ENCODE measurements at places on chromosomes 3 and 15.

GRCh38 chr3:25587094-25587493, 77.6 kb downstream of the TOP2B start:
- DNase-seq: no peak

- DNase-seq: no peak
These were observed 208.1 kb downstream of the RBMS3 start for GRCh38 chr3:29488922-29489321.

- no peak for DNase-seq
These were observed 11.9 kb downstream of the ABI3BP start for GRCh38 chr3:100981164-100981911.

DNA sequence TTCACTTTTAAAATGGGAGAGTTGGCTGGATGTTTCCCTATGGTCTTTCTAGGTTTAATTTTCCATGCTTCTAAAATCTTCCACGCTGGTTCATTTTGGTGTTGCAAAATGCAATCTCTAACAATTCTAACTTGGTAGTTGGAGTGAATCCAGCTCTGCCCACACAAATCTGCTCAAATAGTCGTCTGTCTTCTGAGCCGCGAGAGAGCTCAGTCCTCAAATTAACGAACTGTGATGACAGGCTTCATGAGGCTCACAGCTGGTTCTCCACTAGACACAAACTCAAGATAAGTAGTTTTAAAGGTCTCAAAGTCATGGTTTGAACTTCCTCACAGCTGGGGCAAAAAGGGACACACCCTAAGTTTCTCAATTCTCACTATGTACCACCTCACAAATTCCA, 178.6 kb upstream of the LYSMD4 start:
- no peak for DNase-seq

DNA sequence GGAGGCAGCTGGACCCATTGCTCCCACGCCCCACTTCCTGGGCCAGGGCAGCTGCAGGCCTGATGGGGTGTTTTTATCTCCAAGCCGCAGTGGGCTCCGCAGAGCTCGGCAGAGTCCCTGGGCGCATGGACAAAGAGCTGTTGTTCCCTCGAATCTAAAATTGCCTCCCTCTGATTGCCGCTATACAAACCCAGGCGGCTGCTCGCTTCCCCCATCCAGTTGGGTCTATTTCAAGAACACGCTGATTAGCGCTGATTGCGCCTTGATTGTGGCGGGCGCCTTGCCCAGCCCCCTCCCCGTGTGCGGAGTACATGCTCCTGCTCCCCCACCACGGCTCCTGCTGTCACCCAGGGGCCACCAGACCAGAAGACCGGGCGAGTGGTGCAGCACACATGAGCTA, 43.4 kb upstream of the SLC6A1 start:
- no peak for DNase-seq

GRCh38 chr15:26132811-26133210, 269.7 kb upstream of the ATP10A start:
- DNase-seq: no peak

DNA sequence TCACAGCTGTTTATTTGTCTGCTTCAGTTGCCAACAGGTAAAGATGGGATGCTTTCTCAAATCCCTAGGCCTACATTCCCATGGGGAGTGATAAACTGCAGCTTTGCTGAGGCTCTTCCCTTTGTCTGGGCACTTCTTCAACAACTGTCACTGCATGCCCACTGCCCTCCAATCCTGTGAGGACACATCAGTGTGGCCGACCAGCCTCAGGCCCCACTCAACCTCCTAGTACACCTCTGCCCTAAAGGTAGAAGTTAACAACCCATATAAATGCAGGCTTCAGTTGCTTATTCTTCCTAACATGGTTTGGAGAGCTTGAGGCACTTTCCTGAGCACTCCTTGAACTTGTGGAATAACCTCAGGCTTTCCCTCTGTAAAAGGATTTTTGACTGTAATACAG, 49.6 kb downstream of the ROPN1B start:
- DNase-seq: no peak

GRCh38 chr3:117674321-117674720, 964.7 kb downstream of the TUSC7 start:
- no peak for DNase-seq

- DNase-seq: no peak
These were observed 96.7 kb upstream of the PLXNA1 start for GRCh38 chr3:126886217-126886616.

DNA sequence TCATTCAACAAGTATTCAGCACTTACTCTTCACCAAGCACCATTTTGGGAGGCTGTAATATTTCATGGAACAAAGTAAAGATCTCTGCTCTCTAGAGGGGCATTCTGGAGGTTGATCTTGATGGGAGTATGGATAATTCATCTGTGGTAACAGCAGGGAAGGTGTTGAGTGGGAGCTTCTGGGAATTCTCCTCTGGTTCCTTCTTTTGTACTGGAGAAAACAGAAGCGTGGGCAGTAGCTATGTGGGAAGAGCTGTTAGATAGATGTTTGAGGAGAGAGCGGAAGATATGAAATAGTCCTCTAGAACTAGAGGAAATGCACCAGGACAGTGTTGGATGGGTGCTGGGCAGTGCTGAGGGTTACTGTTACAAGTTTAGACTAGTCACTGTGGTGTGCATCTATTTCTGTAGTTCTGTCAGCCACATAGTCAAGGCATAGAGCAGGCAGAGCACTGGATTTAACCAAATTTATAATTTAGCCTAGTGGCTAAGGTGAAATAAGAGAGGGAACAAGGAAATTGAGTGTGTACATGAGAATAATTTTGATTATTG, 9.6 kb downstream of the NMD3 start:
- no peak for DNase-seq

DNA sequence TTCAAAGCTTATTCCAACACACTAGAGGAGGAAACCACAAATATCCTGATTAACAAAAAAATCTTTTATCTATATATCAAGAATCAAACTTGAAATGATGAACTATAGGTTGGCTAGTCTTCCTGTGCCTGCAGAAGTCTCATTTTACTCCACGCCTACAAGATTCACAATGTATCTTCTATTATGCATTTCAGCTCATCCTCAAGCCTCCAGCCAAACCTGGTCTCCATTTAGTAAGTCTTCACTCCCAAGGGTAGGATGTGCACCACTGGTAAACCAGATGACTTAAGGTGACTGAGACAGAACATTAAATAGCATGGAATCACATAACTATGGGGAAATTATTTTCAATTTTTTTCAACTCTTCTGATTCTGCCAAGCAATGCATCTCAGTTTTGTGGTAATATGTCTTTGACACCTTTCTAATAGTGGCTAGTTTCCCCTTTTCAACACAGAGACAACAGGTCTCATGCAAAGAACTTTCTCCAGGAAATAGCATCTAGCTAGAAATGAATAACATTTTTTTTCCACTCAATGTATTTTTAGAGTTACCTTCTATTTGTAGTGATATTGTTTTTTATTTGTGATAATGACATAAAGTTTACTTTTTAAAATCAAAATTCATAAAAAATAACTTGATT, 166.9 kb downstream of the TNIK start:
- DNase-seq: no peak

DNA sequence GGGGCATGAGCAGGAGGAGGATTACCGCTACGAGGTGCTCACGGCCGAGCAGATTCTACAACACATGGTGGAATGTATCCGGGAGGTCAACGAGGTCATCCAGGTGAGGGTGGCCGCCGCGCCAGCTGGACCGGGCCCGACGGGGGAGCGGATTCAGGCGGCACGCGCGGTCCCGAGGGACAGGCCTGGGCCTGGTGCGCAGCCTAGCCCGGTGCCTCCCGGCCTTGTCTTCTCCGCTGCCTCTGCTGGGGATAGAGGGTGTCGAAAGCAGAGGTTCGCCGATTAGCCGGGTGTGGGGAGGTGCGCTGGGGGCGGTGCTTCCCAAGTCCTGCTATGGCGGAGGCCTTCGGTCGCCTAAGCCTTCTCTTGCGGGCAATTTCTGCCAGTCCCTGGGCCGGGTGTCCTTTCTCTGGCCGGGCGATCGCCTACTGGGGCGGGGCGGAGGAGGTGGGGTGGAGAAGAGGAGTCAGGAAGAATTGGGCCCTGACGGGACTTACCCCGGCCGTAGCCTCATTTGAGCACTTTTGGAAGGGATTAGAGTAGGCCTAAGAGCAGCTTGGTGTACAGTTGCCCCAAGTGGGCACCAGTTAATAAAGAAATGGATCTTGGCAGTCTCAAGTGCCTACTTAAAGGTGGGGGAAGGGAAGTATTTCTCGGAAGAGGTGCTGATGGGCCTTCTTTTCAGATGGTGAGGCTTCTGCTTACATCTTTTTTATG, 940 bp downstream of the ARIH1 start:
- no peak for DNase-seq

GRCh38 chr3:8709801-8710507, 23.6 kb upstream of the CAV3 start:
- DNase-seq: peak; percentile 39

- no peak for DNase-seq
These were observed 17.1 kb downstream of the KLF15 start for GRCh38 chr3:126340081-126340511.

- DNase-seq: no peak
These were observed 4.8 kb upstream of the CAMP start for GRCh38 chr3:48218537-48218936.

DNA sequence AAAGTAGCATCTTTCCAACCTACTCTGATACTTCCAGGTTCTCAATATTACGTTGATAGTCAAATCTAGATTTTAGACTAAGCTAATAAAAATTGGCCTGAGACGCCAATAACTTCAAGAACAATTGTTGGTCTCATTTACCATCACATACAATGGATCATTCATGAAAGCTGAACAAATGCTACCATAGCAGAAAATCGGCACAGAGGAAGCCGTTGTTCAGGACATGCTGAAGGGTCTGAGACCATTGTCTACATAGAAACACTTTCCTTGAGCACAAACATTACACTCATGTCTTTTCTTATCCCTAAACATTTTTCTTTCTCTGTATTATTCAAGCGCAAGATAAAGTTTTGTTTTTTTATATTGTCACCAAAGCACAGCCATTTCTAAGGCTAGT, 37.2 kb upstream of the FHIT start:
- no peak for DNase-seq

DNA sequence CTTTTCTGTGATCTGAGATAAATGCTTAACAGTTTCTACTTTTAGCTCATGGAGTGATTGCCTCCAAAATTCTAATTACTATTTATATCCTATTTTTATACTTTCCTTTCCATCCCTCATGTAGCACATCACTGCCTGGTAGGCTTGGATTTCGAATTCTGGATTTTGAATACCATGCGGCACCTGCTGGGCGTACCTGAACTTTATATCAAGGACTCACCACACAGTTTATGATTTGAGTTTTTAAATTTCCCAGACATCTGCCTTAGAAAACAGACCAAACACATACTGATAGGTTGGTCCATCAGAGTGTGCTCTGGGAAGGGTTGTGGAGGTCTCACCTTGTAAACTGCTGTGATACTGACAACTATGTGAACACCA, 6.4 kb downstream of the TRAK1 start:
- no peak for DNase-seq

GRCh38 chr15:77500989-77501388, 80.3 kb downstream of the HMG20A start:
- no peak for DNase-seq

DNA sequence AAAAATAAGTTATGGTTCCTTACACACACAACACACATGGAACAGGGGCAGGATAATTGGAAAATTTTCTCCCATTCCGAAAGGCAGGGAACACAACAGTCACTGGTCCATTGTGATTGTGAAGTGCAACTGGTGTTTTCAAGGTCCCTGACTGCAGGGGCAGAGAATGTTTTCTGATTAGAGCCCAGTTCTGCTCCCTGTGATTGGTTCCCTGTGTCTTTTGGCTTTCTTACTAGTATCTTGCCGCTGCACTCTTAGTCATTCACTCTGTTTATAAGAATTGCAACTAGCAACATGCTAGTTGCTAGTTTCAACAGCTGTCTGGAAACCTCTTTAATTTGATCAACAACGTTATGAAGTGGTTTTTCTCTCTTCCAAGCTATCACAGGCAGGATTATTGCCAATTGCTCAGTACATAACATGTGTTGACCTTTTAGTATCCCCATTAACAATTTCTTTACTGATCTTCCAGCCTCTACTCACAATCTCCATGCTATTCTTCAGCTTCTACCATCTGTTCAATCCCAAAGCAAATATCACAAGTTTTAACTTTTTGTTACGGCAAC, 177.5 kb downstream of the EPHA6 start:
- no peak for DNase-seq
